Neural progenitor cell (in vitro differentiated cells): ENCODE measurements at places on chromosomes 5 and 9. TPM values are rescaled to one million over a fixed set of nuclear protein-coding genes. Genes with fewer than 3 reads are reported as not detected.

DNA sequence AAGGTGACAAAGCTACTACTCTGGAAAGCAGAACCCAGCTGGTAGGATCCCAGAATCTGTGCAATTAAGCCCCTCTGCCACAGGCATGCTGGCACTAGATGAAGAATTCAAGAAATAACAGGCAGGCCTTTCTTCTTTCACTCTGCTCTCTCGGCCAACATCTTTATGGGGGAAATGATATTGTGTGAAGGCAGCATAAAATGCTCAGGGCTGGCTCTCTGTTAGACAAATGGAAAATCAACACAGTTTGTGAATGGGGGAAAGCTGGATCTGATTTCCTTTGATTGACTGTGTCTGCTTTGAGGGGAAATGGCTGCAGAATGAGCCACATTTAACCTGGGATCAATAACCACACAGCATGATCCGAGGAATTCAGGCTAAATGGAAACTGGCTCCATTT, 29.1 kb upstream of the AKNA start:
- no peak overlapping the region for H3K27ac ChIP-seq
- H3K4me1 ChIP-seq = peaks cover 22% of the 10 kb centered on the region
- H3K36me3 ChIP-seq = no peaks in the 10 kb centered on the region
- H3K4me3 ChIP-seq = no peak overlapping the region
- no peaks in the 10 kb centered on the region for H3K27me3 ChIP-seq

DNA sequence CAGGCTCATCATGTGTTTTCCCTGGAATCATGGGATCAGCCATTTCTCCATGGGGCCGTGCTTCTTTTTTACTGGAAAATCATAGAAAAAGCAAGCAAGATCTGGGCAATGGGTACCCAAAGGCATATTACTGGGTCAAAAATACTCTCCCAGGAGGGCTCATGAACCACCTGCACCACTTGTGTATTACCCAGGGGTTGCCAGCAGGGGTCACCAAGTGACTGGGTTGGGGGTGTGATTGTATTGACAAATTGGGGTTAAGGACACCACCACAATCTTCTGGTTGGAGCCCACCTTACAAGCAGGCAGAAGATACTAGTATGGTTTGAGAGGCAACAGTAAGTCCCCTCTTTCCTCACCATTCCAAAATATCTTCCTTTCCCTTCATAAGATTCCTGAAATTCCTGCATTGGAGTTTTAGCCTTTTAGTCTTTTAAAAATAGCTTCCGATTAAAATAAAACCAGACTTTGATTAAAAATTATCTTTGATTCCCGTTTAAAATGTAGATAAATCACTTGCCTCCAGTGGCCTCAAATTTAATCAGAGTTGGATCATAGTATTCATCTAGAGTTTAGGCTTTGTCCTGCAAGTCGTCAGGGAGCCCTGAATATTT, 603.3 kb downstream of the KIF4B start:
- DNase-seq = peak; percentile 70
- H3K27me3 ChIP-seq = no peaks in the 10 kb centered on the region
- peaks cover 18% of the 10 kb centered on the region for H3K4me1 ChIP-seq

DNA sequence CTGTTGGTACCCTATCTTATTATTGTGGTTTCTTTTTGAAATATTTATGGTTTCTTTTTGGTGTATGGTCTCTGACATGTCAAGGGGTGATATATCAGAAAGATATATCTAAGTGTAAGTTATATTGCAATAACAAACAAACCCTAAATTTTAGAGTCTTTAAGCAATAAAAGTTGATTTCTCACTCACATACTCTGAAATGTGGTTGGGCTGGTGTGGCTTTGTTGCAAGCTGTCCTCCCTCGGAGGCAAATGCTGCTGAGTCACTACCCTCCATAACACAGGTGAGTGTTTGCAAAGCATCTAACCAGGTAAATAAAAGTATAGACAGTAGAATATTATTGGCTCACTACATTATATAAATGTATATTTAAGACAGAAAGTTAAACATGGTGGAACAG, 253.2 kb downstream of the CDH18 start:
- no peak for DNase-seq
- H3K4me3 ChIP-seq = no peak overlapping the region

GRCh38 chr5:158882236-158882635, 217.5 kb downstream of the EBF1 start:
- no peaks in the 10 kb centered on the region for H3K36me3 ChIP-seq
- H3K4me3 ChIP-seq = no peak overlapping the region
- peaks cover 12% of the 10 kb centered on the region for H3K4me1 ChIP-seq
- no peak for DNase-seq

DNA sequence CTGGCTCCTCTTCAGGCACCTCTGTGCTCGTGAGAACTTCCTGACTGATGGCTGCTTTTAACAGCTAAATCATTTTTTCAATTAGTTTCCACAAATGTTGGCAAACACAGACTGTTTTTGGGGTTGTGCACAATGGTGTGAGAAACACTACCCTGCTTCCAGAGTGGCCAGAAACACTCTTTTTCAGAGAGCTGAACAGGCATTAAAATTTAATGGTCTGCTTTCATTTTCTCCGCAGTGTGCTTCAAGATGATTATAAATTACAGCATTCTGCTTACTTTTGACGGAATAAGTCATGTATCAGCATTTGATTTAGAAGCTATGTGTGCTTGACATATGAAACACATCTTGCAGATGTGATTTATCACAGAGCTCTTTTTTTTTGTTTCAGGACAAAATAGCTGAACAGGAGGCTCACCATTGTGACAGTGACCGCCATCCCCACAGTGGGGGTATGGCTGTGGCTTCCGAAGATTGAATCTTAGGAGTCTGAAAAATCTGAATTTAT, 454.5 kb upstream of the ZNF608 start:
- H3K36me3 ChIP-seq = no peaks in the 10 kb centered on the region
- H3K4me1 ChIP-seq = peaks cover 56% of the 10 kb centered on the region
- H3K27me3 ChIP-seq = no peaks in the 10 kb centered on the region

DNA sequence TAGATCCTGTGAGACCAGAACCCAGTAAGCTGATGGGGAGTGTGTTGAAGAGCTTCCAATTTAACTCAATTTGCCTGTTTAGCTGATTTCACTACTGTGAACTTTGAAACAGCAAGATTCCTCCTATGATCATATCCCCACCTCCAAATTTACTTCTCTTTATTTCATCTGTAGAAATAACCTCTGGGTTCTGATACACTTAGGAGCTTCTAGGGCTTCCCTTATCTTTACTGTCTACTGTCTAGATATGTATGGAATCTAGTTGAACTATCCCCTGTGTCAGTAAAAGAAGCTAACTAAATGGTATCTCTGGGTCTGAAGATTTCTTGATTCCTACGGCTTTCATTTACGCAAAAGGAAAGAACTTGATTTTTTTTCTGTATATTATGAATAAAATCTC, 116.8 kb downstream of the GCNT1 start:
- no peaks in the 10 kb centered on the region for H3K4me1 ChIP-seq
- no peak overlapping the region for H3K4me3 ChIP-seq
- H3K27ac ChIP-seq = no peak overlapping the region

- H3K27me3 ChIP-seq = peaks cover 23% of the 10 kb centered on the region
- peak; percentile 69 for DNase-seq
- H3K4me1 ChIP-seq = peaks cover 36% of the 10 kb centered on the region
These were observed 559 bp downstream of the ROR2 start for GRCh38 chr9:91949392-91949945.

DNA sequence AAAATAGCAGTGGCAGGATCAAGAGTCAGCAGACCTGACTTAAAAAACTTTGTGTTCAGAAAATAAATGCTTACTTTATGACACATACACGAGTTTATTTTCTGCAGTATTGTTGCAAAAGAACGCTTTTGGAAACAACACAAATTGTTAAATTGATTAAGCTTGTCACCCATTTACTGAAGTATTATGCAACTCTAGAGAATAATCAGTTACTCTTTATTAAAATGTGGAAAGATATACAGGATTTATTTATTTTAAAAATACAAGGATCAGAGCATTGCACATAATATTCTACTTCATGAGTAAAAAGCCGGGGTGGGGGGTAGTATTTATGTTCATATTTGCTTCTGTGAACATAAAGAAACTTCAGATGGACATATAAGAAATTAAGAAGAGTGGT, 20.0 kb downstream of the FYB1 start:
- no peaks in the 10 kb centered on the region for H3K36me3 ChIP-seq
- H3K27ac ChIP-seq = no peak overlapping the region
- H3K27me3 ChIP-seq = no peaks in the 10 kb centered on the region
- H3K4me1 ChIP-seq = no peaks in the 10 kb centered on the region

DNA sequence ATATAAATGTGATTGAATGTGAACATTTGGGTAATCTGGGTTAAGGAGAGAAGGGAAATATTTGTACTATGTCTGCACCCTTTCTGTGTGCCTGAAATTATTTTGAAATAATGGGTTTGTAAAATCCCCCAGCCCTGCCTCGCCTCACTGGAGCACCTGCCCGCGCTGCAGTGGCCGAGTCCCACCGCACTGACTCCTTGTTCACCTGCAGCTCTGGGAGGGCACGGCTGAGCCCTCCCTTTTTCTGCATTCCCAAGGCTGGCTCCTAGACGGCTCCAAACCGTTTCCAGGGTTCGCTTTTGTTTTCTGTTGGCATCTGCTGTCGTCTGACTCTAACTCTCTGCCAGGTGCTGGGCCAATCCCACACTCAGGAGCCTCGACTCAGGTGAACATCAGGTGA, 17.6 kb upstream of the PPP1R26 start:
- H3K27me3 ChIP-seq = no peaks in the 10 kb centered on the region
- no peak overlapping the region for H3K27ac ChIP-seq
- no peak for DNase-seq
- H3K4me1 ChIP-seq = no peaks in the 10 kb centered on the region

- H3K4me3 ChIP-seq = no peak overlapping the region
- no peak overlapping the region for H3K27ac ChIP-seq
- no peaks in the 10 kb centered on the region for H3K4me1 ChIP-seq
These were observed 22.7 kb downstream of the CHD1 start for GRCh38 chr5:98905857-98906688.

DNA sequence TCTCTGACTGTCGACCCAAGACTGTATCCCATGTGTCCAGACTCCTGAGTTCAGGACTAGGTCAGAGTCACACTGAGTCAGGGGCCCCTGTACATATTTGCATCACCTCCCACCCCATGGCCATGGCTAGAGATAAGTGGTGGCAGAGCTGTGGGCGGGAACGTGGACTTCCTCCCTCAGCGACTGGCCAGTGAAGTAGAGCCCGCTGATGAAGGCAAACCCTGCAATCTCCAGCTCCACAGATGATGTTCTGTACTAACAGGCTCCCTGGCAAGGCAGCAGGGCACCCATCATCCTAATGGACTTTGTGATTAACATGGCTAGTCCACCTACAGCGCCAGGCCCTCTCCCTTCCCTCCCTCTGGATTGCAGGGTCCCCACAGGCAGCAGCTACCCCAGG, 110.5 kb upstream of the LRRTM2 start:
- no peak overlapping the region for H3K4me3 ChIP-seq
- H3K27me3 ChIP-seq = no peaks in the 10 kb centered on the region
- H3K36me3 ChIP-seq = no peaks in the 10 kb centered on the region

- no peaks in the 10 kb centered on the region for H3K36me3 ChIP-seq
- DNase-seq = no peak
- H3K27me3 ChIP-seq = no peaks in the 10 kb centered on the region
- H3K4me1 ChIP-seq = peaks cover 39% of the 10 kb centered on the region
- H3K27ac ChIP-seq = no peak overlapping the region
- H3K4me3 ChIP-seq = no peak overlapping the region
These were observed 70.3 kb downstream of the DAPK1 start for GRCh38 chr9:87567983-87568382.

DNA sequence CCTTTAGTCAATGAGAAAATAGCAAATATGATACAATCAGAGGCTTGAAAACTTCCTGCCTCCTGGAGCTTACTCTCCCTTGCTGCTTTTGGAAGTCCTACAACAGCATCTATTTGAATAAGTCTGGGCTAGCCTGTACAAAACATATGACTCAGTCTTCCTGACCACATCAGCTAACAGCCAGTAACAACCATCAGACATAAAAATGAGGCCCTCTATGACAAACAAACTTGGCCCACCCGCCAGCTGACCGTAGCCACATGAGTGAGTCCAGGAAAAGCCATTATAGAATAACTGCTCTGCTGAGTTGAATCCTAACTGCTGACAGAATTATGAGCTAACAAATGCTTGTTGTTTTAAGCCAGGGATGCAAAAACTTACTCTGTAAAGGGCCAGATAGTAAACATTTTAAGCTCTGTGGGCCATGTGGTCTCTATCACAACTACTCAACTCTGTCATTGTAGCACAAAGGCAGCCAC, 347.6 kb downstream of the PTPRD start:
- H3K4me3 ChIP-seq = no peak overlapping the region
- no peak overlapping the region for H3K27ac ChIP-seq
- DNase-seq = no peak

GRCh38 chr5:54804086-54804485, 181.3 kb downstream of the ESM1 start:
- no peak for DNase-seq
- no peaks in the 10 kb centered on the region for H3K36me3 ChIP-seq
- no peaks in the 10 kb centered on the region for H3K27me3 ChIP-seq
- no peak overlapping the region for H3K4me3 ChIP-seq

- H3K27ac ChIP-seq = no peak overlapping the region
- H3K4me1 ChIP-seq = no peaks in the 10 kb centered on the region
- H3K27me3 ChIP-seq = no peaks in the 10 kb centered on the region
- no peak for DNase-seq
- no peaks in the 10 kb centered on the region for H3K36me3 ChIP-seq
- no peak overlapping the region for H3K4me3 ChIP-seq
These were observed 18.1 kb downstream of the MAMDC2 start for GRCh38 chr9:70061776-70062175.

DNA sequence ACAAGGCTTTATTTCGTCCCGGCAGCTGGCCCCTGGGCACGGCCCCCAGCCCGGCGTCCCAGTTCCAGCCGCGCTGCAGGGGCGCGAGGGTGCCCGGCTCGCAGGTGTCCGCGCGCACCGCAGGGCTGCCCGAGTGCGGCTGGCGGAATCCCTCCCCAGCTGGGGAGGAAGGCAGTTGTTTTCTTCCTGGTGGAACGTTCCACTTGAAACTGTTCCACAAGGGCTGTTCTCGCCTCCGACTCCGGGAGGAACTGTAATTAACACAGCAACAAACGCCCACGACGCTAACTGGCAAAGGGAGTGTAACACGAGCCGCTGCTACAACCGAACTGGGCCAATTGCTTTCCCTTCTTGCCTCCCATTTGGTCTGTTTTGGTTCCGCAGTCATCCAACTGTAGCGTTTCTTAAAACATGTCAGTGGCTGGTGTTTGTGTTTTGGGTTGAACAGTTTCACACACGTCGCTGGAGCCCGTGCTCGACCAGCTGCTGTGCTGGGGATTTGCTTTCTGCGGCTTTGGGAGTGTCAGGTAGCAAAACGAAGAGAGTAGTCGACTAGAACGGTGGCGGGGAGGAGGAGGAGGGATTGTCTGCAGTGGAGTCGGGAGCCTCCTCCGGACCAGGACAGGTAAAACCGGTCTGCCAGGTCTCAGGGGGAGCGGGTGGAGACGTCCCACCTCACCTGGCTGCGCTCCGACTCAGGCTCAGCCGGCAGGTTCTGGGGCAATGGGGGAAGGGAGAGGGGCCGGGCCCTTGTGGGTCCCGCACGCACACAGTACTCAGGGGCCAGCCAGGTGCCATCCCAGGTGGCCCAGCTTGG, 131.6 kb upstream of the NIPBL start:
- peaks cover 42% of the 10 kb centered on the region for H3K27me3 ChIP-seq
- no peaks in the 10 kb centered on the region for H3K36me3 ChIP-seq
- peak; percentile 88 for DNase-seq
- no peak overlapping the region for H3K27ac ChIP-seq

GRCh38 chr5:52007230-52007858, 624.1 kb downstream of the ISL1 start:
- H3K4me1 ChIP-seq = no peaks in the 10 kb centered on the region
- no peaks in the 10 kb centered on the region for H3K36me3 ChIP-seq
- H3K4me3 ChIP-seq = no peak overlapping the region
- no peak overlapping the region for H3K27ac ChIP-seq

CCDC192 gene
- total RNA-seq = 2.7 TPM in 1 of 2 replicates, not detected in the other

ABCA1 gene
- 28.2 and 32.4 TPM in 2 replicates for total RNA-seq

TMC1 gene
- not detected in 2 replicates for total RNA-seq

NXNL2 gene
- total RNA-seq = 0.32 and 0.74 TPM in 2 replicates

SOHLH1 gene
- total RNA-seq = not detected in 2 replicates

SRA1 gene
- total RNA-seq = 16.9 and 26.9 TPM in 2 replicates

ARHGEF39 gene
- 13.2 and 31.9 TPM in 2 replicates for total RNA-seq
